ENCODE measurements at places on chromosomes 11 and 22.

DNA sequence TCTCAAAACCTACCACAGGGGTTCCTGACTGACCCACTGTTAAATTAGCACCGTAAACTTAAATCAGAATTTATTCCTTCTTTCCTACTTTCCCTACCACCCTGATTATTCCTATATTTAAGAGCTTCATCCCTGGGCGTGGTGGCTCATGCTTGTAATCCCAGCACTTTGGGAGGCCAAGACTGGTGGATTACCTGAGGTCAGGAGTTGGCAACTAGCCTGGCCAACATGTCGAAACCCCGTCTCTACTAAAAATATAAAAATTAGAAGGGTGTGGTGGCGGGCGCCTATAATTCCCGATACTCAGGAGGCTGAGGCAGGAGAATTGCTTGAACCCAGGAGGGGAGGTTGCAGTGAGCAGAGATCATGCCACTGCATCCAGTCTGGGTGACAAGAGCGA, 20.3 kb downstream of the ALG9 start:
- DNase-seq: no peak

- DNase-seq: no peak
Observed at GRCh38 chr22:50249341-50250248, 1.5 kb downstream of the HDAC10 start.

DNA sequence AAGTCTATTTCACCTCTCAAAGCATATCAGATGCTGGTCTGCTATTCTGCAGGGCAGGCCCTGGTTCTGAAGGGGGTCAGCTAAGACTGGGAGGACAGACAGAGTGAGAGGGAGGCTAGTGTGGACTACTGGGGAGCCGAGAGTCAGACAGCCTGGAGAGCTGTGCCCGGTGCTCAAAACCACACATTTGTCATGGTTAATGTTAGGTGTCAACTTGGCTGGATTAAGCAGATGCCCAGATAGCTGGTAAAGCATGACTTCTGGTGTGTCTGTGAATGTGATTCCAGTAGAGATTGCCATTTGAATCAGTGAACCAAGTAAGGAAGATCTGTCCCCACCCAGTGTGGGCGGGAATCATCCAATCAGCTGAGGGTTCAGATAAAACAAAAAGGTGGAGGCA, 102.6 kb downstream of the SNX19 start:
- DNase-seq: no peak

- no peak for DNase-seq
Observed at GRCh38 chr11:6232899-6233298, 1.5 kb downstream of the FHIP1B start.

DNA sequence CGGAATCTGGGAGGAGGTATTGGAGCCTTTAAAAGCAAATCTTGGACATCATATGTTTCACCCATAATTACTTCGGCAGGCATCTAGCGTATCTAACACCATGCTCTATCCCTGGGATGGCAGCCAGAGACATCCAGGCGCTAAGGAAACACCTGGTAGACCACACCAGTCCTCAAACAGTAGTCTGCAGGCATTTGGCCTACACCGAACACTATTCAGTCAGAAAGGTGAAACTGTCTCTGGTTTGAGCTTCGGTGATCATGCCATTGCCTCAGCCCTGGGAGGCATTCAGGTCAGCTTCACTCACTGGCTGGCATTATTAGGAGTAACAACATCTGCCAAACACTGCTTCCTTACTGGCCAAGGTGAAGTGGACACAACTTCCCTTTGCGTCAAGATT, 11.7 kb downstream of the SIRT3 start:
- DNase-seq: no peak

DNA sequence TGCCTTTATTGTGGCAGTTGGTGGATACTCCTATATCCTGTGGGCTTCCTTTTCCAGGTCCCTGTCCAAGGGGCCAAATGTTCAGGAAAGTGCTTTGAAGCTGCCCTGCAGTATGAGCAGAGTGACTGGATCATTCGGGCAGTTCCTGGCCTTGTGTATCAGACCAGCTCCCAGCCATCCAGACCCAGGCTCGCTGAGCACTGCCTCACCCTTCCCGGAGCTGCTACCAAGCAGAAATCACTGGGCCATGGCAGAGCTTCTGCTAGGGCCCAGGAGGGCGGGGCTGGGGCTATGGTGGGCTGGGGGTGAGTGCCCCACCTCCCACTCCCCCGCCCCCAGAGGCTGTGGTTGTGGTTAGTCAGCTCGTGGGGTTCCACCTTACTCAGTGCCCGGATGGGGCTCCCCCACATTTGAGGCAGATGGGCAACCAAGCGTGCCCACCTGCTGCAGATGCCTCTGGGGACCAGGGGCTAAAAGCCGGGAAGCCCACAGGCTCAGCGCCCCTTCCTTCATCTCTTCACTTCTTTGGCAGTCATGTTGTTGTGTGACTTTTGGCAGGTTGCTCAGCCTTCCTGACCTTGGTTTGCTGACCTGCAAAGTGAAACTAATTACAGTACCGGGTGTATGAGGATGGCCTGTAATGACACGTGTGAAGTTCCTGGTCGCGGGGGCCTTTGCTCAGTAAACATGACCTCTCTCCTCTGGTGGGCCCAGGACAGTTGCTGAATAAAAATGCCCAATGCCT, 2.1 kb upstream of the LRRC32 start:
- no peak for DNase-seq

GRCh38 chr11:21068886-21069285, 399.5 kb downstream of the NELL1 start:
- no peak for DNase-seq

- no peak for DNase-seq
Observed at GRCh38 chr11:67265633-67266448, 432 bp upstream of the GRK2 start.

DNA sequence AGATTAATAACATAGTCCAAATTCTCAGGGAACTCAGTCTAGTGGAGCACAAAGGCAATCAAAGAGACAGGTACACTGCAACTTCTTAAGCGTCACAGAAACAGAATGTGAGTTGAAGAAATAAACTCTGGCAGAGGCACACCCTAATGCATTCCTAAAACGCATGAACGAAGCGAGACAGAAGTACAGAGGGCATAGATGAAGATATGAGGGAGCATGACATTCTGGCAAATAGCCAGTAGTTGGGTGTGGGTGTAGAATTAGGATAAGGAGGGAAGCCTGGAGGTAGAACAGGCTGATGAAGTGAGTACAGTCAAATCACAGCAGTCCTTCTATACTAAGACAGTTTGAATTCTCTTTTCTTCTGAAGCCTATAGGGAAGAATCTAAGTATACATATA, 838.7 kb upstream of the API5 start:
- no peak for DNase-seq

DNA sequence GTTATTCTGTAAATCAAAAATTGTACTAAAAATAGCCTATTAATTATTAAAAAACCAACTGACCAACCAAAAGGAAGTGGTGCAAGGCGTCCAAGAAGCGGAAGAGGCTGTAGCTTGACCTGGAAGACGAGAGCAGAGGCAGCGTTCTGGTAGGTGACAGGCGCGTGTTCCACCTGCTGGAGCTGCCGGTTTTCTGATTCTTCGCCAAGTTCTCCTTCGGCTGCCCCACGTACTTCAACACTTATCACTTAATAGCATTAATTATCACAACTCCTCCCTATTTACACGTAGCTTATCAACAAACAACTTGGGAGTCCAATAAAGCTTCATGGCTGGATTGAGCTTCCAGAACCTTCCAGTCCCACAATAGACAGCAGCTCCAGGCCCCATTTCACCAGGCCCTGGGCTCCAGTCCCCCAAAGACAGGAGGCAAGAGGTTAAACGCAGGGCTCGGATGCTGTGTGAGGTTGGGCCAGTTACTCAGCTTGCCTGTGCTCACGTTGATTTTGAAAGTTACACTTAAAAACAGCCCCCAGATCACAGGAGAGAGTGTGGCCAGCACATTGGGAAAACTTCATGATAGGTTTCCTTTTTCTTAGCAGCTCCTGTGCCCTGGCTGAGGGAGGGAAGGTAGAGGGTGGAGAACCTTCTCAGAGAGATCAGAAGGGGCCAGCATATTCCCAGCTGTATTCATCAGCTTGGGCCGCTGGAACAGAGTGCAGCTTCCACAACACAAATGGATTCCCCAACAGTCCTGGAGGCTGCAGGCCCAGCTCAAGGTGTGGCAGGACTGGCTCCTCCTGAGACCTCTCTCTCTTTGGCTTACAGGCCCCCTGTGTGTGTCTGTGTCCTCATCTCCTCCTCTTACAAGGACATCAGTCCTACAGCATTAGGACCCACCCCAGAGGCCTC, 54.2 kb upstream of the FGF3 start:
- no peak for DNase-seq

DNA sequence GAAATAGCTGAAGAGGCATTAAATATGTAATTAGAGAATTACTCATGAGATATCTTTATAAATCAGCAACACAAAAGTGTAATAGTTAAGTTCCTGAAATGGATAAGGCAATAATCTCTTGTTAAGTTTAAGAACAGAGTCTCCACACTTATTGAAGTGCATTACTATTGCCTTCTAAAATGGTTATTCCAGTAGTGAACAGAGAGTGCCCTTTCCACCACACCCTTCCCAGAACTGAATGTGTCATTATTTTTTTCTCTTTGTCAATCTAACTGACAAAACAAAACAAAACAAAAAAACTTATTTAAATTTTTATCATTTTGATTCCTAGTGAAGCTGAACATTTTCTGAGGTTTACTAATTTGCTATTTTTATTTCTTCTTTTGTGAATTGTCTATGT, 9.2 kb upstream of the PRRG4 start:
- no peak for DNase-seq

Measured in AG04449 (cell line).